Endothelial cell of umbilical vein (primary cell): ENCODE measurements at places on chromosomes 3 and 15. TPM values are rescaled to one million over a fixed set of nuclear protein-coding genes. Genes with fewer than 3 reads are reported as not detected.

GRCh38 chr3:183884097-183884426 is 618 bp downstream of the PARL start:
- H3K27me3 ChIP-seq: no peaks in the 10 kb centered on the region
- H3K36me3 ChIP-seq: no peaks in the 10 kb centered on the region
- H3K4me1 ChIP-seq: peaks cover 11% of the 10 kb centered on the region
- peak overlapping the region; percentile 34 for H3K27ac ChIP-seq
- DNase-seq: no peak
- H3K4me3 ChIP-seq: peak overlapping the region; percentile 85

- no peak overlapping the region for H3K27ac ChIP-seq
- DNase-seq: no peak
- H3K36me3 ChIP-seq: no peaks in the 10 kb centered on the region
- no peak overlapping the region for H3K4me3 ChIP-seq
- H3K27me3 ChIP-seq: no peaks in the 10 kb centered on the region
These were observed 297.6 kb downstream of the GRM7 start for GRCh38 chr3:7158516-7158915.

GRCh38 chr15:92197746-92198145 is 195.9 kb upstream of the ST8SIA2 start:
- no peaks in the 10 kb centered on the region for H3K27me3 ChIP-seq
- H3K36me3 ChIP-seq: no peaks in the 10 kb centered on the region
- H3K4me1 ChIP-seq: no peaks in the 10 kb centered on the region
- no peak overlapping the region for H3K4me3 ChIP-seq
- no peak overlapping the region for H3K27ac ChIP-seq

- H3K36me3 ChIP-seq: no peaks in the 10 kb centered on the region
- peak; percentile 44 for DNase-seq
- H3K4me3 ChIP-seq: no peak overlapping the region
- no peaks in the 10 kb centered on the region for H3K27me3 ChIP-seq
- H3K4me1 ChIP-seq: peaks cover 23% of the 10 kb centered on the region
- peak overlapping the region; percentile 93 for H3K27ac ChIP-seq
These were observed 39.6 kb upstream of the TRAK1 start for GRCh38 chr3:42051384-42052131.

DNA sequence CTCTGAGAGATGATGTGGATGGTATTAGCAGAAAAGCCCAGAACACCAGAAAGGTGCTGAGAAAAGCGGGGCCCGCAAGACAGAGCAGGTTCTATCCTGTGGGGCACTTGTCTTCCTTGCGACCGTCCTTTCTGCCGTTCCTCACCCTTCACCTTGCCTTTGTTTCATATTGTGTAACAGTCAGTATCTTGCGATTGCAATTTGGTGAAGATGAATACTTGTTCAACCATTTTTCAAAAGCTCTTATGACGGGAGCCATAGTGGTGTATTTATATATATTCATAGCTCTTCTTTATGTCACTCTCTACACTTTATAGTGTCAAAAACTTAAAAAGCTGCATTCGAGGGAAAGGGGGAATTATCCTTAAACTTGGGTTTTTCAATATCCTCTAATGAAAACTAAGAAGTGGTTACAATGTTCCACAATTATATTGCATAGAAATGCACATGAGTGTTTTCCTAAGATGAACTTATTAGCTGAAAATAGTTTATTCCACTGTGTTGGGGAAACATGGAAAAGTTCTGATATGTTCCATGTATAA is 797 bp downstream of the MAP3K13 start:
- no peak overlapping the region for H3K27ac ChIP-seq
- no peak for DNase-seq
- H3K4me1 ChIP-seq: peaks cover 6% of the 10 kb centered on the region
- no peaks in the 10 kb centered on the region for H3K36me3 ChIP-seq
- H3K27me3 ChIP-seq: peaks cover 10% of the 10 kb centered on the region

- no peak for DNase-seq
- no peaks in the 10 kb centered on the region for H3K36me3 ChIP-seq
- H3K4me3 ChIP-seq: no peak overlapping the region
- H3K4me1 ChIP-seq: peaks cover 2% of the 10 kb centered on the region
- no peak overlapping the region for H3K27ac ChIP-seq
These were observed 28.2 kb upstream of the BCL6 start for GRCh38 chr3:187773233-187774184.

DNA sequence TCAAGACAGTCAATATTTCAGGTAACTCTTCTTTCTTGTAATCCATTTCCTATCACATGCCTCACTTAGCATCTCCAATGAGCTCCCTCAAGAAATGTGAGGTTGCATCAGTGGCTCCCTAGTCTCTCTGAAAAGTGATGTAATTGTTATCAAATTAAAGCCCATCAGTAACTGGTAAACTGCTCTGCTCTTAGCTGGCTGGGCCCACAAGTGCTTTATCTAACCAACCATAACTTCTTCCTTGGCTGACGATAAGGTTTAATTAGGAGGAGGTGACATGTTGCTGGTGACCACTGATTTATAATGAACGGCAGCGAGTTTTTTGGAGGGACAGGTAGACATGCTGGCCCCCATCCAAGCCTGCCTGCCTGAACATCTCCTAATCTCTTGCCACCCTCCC is 79.6 kb downstream of the RTP4 start:
- no peaks in the 10 kb centered on the region for H3K4me1 ChIP-seq
- H3K4me3 ChIP-seq: no peak overlapping the region
- H3K27me3 ChIP-seq: no peaks in the 10 kb centered on the region
- DNase-seq: no peak

DNA sequence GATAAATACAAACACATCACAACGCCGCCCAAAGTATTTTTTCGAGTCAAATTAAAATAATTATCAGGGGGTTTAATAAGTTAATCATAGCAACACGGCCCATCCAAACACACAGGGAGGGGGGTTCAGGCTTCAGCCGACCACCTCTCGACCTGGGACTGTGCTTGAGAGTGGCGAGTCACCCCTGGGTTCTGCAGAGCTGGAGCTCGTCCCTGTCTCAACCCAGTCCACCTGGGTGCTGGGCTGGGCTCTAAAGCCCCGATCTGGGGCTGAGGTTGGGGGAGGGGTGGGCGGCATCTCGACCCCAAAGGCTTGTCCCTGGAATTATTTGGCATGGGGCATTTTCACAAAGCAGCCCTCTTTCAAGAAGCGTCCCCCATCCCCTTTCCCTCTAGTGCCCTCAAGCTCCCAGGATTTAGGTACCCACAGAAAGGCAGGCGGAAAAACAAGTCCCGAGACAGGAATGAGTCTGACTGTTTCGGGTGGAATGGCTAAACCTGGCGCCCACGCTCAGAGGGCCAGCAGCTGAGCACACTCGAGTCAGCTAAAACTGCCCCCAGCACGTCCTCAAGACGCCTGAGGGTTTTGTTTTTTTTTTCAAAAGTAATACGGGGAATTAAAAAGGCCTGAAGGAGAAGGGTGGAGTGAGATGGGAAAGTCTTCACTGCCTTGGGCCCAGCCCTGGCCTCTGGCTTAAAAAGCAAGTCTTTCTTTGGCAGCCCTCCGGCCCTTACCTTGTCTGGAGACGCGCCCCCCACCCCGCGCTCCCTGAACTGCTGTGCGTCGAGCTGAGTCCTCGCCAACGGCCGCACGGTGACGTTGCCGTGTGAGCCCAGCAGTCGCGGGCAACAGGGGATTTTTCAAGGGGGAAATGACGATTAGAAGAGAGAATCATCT is 32.5 kb downstream of the NR2F2 start:
- DNase-seq: no peak
- H3K27ac ChIP-seq: no peak overlapping the region
- H3K27me3 ChIP-seq: no peaks in the 10 kb centered on the region
- peaks cover 29% of the 10 kb centered on the region for H3K4me1 ChIP-seq
- no peaks in the 10 kb centered on the region for H3K36me3 ChIP-seq

DNA sequence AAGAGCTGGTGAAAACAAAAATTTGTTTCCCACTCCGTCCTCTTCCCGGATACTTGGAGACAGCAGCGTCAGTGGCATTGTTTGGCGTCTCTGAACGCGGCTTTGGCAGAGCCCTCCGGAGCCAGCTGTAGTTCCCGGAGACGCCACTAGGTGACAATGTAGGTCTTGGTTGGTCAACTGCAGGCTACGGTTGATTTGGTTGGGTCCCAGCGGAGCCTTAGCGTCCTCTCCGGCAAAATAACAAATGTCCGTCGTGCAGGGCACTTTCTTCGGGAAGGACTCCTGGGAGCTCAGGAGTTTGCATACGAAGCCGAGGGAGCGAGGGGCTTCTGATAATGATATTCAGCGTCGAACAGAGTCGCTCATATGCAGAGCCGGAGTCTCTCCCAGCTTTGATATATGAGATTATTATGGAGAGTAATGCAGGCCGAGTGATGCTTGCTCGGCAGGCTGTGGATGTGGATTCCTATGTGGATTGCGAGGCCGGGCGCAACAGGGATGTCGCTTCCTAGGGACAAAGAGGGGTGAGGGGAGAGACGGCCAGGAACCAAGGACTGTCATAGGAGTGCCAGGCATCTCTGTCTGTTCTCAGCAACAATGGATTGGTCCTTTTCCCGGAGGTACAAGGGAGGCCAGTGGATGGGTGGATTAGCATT is 74.8 kb downstream of the IL20RB start:
- H3K27ac ChIP-seq: no peak overlapping the region
- H3K4me1 ChIP-seq: peaks cover 10% of the 10 kb centered on the region
- no peaks in the 10 kb centered on the region for H3K36me3 ChIP-seq
- H3K4me3 ChIP-seq: peak overlapping the region; percentile 26
- DNase-seq: peak; percentile 86
- peaks cover 12% of the 10 kb centered on the region for H3K27me3 ChIP-seq

DNA sequence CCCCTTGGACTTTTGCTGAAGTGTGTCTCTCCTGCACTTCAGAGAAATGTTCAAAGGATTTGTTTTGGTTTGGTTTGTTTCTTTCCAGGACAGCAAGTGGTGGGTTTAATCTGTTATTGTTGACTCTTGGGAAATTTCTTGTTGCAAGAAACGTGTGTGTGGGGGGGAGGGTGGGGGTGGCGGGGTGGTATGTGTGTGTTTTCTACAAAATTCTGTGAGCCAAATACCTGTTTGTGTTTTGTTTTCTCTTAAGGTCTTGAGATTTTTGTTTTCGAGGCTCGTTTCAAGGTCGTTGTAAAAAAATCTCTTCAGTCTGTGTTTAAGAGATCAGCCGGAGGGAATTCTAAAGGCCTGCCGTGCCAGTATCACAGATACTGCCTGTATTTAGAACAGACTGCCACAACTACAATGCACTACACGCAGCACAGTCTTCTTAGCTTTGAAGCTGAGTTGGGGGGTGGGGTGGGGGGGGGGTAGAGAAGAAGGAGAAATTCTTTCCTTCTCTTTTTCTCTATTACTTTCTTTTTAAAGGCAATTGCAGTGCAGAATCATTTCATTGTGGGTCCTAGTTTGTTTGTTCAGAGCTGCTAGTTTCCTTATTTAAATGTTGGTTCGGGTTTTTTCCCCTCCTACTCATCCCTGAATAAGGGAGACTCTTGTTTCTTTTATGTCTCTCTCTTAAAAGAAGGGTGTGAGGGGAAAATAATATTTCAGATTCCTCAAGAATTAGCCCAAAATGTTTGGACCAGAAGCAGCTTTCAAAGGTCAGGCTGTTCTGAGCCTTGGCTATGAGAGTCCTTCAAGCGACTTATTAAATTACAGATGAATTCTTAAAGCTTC is 1.4 kb upstream of the BCL6 start:
- no peaks in the 10 kb centered on the region for H3K27me3 ChIP-seq
- H3K27ac ChIP-seq: no peak overlapping the region
- peak overlapping the region; percentile 85 for H3K4me3 ChIP-seq
- H3K4me1 ChIP-seq: peaks cover 16% of the 10 kb centered on the region
- no peaks in the 10 kb centered on the region for H3K36me3 ChIP-seq

DNA sequence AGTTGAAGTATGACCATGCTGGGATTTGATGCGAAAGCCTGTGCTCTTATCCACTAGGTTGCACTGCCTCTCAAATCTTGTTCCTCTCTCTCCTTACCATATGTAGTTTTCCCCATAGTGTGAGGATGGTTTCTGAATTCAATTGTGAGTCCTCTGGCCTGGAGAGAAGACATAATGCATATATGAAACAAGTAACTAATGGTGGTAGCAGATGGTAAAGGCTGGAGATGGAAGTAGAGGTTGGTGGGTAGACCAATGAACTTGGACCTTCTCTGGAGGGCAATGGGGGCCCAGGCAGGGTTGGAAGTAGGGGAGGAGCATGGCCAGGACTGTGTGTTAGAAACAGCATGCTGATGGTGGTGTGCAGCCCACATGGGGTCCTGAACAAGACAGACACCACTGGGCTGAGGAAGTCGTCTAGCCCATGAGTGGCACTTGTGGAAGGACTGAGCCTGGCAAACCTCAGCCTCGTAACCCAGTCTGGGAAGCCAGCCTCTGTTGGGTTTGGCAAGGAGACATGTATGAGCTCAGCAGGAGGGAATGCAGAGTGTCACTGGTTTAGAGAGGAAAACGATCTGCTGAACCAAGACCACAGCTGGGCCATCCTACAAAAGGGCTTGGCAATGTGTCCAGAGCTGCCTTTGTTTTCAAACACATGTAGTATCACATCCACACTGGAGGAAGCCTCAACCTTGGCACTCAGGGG is 18.5 kb upstream of the LMCD1 start:
- no peaks in the 10 kb centered on the region for H3K27me3 ChIP-seq
- H3K27ac ChIP-seq: peak overlapping the region; percentile 66
- H3K36me3 ChIP-seq: no peaks in the 10 kb centered on the region
- peaks cover 16% of the 10 kb centered on the region for H3K4me1 ChIP-seq
- peak; percentile 96 for DNase-seq

GRCh38 chr15:64249883-64250575 is 87.2 kb upstream of the PPIB start:
- H3K27ac ChIP-seq: no peak overlapping the region
- H3K4me3 ChIP-seq: no peak overlapping the region
- peak; percentile 10 for DNase-seq
- H3K36me3 ChIP-seq: no peaks in the 10 kb centered on the region

DNA sequence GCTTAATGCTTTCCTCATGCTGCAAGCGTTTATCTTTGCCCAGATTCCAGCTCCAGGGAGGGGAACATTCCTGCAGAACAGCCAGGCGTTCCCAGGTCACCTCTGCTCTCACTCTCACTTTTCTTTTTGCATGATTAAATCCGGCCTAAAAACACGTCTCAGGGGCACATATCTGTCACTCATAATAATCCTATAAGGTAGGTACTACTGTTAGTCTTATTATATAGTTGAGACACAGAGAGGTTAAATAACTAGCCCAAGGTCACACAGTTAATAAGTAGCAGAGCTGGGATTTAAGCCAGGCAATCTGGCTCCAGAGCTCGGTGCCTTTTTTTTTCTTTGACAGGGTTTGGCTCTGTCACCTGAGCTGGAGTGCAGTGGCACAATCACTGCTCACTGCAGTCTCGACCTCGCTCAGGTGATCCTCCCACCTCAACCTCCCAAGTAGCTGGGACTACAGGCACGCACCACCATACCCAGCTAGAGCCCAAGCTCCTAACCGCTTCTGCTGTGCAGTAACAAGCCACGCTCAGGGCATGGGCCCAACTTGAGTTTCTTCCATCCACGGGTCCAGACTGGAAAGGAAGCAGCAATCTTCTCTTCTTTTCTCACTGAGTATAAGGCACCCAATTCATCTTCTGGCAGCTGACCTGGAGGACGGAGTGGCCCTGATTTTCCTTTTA is 96.5 kb downstream of the LIPC start:
- no peak overlapping the region for H3K4me3 ChIP-seq
- no peak overlapping the region for H3K27ac ChIP-seq
- DNase-seq: no peak
- H3K36me3 ChIP-seq: no peaks in the 10 kb centered on the region

- no peak overlapping the region for H3K27ac ChIP-seq
- no peaks in the 10 kb centered on the region for H3K36me3 ChIP-seq
- DNase-seq: no peak
These were observed 1.4 kb downstream of the FAM227B start for GRCh38 chr15:49619226-49619625.

The FANCD2OS gene
- not detected in 2 replicates for total RNA-seq

The SV2B gene
- total RNA-seq: not detected in 2 replicates

The OSBPL10 gene
- 37.1 and 47.6 TPM in 2 replicates for total RNA-seq

The LRRC49 gene
- 6.6 and 7.4 TPM in 2 replicates for total RNA-seq

The IL17RB gene
- not detected in 2 replicates for total RNA-seq

The GRK7 gene
- total RNA-seq: not detected in 2 replicates

The PPP1R14D gene
- total RNA-seq: not detected in 2 replicates

The GOLGA8G gene
- not detected in 2 replicates for total RNA-seq

The GOLGA8M gene
- 1.0 and 1.6 TPM in 2 replicates for total RNA-seq

The ZPLD1 gene
- total RNA-seq: not detected in 2 replicates

The ISL2 gene
- not detected in 2 replicates for total RNA-seq

The STRIT1 gene
- total RNA-seq: not detected in 2 replicates
